ENCODE measurements at places on chromosomes 16 and 17. TPM values are rescaled to one million over a fixed set of nuclear protein-coding genes. Genes with fewer than 3 reads are reported as not detected.

GRCh38 chr17:45640141-45640850 lies 143.8 kb upstream of the CRHR1 start:
- DNase-seq, result peak; percentile 93

DNA sequence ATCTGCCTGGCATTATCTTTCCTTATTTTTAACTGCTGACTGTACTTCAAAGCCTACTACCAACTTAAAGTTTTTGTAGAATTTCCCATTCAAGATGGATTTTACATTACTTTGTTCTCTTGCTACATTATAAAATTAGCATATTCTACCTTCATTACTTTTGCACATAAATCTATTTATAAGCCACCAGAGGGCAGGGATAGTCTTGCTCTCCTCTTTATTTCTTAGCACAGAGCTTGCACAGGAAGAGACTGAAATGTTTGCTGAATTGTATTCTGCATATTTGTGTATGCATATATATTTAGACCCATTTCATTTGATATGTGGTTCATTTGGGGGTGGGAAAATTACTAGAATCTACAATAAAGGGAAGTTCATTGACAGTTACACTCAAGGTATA lies 108.0 kb downstream of the SKAP1 start:
- DNase-seq, result no peak

DNA sequence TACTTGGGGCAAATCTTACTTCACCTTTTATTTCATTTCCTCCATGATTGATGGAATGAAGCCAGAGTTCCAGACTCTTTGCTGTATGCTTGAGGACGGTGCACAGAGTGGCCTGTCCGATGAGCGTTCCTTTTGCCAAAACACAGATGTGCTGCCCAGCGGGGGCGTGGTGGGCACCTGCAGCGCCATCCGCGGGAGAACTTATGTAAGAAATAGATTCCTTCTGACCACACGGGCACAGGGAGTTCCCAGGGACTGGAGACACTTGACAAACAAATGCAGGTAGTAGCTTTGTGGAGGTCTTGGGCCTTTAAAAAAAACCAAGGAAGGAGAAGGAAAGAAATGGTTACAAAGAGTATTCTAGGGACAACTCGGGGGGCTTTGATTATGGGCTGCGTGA lies 30.6 kb downstream of the CRAMP1 start:
- DNase-seq, result no peak

DNA sequence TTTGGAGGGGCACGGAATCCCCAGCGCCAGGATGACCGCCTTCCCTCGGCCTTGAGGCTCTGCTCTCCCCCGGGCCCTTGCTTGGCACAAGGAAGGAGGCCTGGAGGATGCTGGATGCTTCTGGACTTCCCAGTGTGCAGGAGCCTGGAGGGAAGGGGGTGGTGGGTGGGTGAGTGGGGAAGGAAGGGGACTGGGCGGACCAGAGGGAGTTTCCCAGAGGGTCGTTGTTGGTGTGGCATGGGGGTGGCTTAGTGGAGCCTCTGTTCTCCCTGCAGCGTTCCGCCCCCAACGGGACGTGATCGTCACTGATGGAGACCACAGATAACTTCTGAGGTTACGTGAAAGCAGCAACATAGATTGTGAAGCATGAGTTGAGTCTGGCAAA lies 140.0 kb downstream of the IRF8 start:
- DNase-seq, result no peak

GRCh38 chr16:88048985-88049384 lies 97.8 kb downstream of the BANP start:
- DNase-seq, result peak; percentile 43

- no peak for DNase-seq
These were observed at the start of gene ADAD2 for GRCh38 chr16:84190731-84191388. Gene ADAD2 (plus strand): TSS chr16:84191157. CDS start chr16:84191231, 74 bp downstream.

- peak; percentile 41 for DNase-seq
These were observed 10.0 kb downstream of the BTBD17 start for GRCh38 chr17:74351552-74352210.

- DNase-seq, result peak; percentile 51
These were observed 7.9 kb downstream of the TIMM22 start for GRCh38 chr17:1004769-1005295.

The SCNN1G gene
- 3.9 TPM for polyA plus RNA-seq

GRCh38 chr17:43324205-43324893 lies 74.4 kb upstream of the ARL4D start:
- DNase-seq, result no peak

The MOSMO gene
- 8.7 TPM for polyA plus RNA-seq

The CLEC3A gene
- 0.08 TPM for polyA plus RNA-seq

GRCh38 chr16:13926891-13927290 lies 6.9 kb downstream of the ERCC4 start:
- no peak for DNase-seq

The SKA2 gene
- 34.5 TPM for polyA plus RNA-seq

GRCh38 chr16:7369204-7369603 lies 36.6 kb downstream of the RBFOX1 start:
- no peak for DNase-seq

DNA sequence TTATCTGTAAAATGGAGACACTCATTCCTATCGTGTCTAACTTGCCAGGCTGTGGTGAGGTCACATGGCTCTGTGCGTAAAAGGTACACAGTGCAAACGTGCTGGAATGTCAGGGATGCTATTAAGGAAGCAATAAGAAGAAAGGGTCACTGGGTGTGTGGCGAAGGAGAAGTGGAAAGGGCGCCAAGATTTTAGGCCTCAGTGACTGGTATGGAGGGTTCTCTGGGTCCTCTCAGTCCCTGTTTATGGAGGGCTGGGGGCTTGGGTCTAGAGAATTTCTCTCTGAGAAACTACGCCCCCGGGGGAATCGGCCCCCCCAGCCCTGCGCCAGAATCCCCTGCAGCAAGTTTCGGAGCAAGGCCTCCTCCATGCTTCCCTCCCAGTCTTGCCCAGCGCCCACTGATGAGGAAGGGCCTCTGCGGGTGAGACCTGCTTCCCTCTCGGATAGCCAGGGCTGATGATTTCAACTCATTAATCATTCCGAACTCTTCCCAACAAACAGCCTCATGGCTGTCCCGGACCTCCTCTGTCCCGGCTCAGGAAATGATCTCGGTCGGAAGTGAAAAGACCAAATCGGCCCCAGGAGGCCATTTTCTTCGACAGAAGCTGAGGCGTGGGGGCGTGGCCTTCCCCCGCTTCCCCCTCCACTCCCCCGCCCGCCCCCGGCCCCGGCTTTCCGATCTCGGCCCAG lies 1.2 kb upstream of the HEXIM1 start:
- peak; percentile 92 for DNase-seq

The HIGD1B gene
- polyA plus RNA-seq, result 5.4 TPM

The RAI1 gene
- 12.5 TPM for polyA plus RNA-seq

The NPIPA7 gene
- 7.0 TPM for polyA plus RNA-seq

- DNase-seq, result no peak
These were observed 182.9 kb downstream of the RBFOX1 start for GRCh38 chr16:7515543-7515942.

The SLC2A4 gene
- 15.9 TPM for polyA plus RNA-seq

GRCh38 chr16:3625911-3626732 lies 14.7 kb upstream of the SLX4 start:
- DNase-seq, result no peak

- DNase-seq, result no peak
These were observed 215.3 kb upstream of the KIF2B start for GRCh38 chr17:53607475-53607874.

DNA sequence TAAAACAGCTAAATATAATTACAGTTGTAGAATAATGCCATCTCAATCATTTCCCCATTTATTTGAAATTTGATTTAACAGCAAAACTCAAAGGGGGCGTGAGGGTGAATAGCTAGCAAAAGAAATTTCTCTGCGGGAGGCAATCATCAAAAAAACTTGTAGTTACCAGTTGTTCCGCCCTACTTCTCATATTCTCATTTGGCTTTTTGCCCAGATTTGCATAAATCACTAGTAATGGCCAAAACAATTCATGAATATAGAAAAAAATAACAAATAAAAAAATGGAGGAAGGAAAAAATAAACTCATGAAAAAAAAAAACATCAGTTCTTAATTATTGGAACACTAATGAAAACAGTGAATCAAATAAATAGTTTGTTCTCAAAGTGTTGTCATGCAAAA lies 722.6 kb upstream of the KIF2B start:
- DNase-seq, result peak; percentile 1

- DNase-seq, result peak; percentile 33
These were observed 26.9 kb downstream of the ZNRF1 start for GRCh38 chr16:75025761-75026160.

- peak; percentile 1 for DNase-seq
These were observed 5.9 kb downstream of the UBTF start for GRCh38 chr17:44213403-44214229.

The HEXD gene
- 93.4 TPM for polyA plus RNA-seq

- no peak for DNase-seq
These were observed 21.2 kb upstream of the HOXB9 start for GRCh38 chr17:48647103-48647962.

The COIL gene
- polyA plus RNA-seq, result 7.6 TPM

GRCh38 chr16:86120201-86121192 lies 221.5 kb downstream of the IRF8 start:
- DNase-seq, result no peak

GRCh38 chr17:68634345-68634876 lies 33.2 kb upstream of the FAM20A start:
- no peak for DNase-seq

DNA sequence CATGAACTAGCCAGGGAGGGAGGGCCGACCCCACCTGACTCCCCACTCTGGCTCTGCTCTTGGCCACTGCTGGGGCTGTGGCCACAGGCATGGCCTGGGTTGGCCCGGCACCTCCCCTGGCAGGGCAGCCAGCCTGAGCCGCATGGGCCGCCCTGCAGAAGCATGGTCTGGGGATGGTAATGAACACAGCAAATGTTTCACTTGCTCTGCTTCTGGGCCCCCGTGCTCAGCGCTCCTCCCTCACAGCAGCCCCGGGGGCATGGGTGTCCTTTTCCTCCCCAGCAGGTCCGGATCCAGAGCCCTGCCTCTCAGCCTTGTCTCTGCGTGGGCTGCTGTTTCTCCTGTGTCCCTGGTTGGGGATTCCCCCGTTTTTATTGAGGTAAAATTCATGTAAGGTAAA lies 30.9 kb upstream of the KCNJ12 start:
- DNase-seq, result no peak

GRCh38 chr16:52408191-52408845 lies 138.6 kb downstream of the TOX3 start:
- peak; percentile 11 for DNase-seq

The PRSS36 gene
- polyA plus RNA-seq, result 4.0 TPM

The ABCA6 gene
- 4.7 TPM for polyA plus RNA-seq

DNA sequence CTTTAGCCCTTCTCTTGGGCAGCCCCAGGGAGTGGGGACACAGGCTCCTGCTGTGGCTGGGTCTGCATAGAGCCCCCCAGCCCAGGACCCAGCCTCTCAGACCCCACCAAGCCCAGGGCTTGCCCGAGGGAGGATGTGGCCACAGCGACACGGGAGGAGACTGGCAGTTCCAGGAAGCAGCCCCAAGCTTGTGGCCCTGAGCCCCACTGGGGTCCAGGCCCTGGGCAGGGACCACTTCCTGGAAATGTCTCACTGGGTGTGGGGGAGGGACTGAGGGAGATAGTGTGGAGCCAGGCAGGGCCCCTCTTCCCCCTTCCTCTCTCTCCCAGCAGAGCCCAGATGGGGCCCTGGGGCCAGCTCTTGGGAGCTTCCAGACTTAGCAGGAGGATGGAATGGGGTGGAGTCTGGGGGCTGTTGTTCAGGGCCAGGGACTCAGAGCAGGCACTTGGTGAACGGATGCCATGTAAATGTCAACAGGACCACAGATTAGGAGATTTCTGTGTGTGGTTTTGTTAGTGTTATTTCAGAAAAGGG lies 35.3 kb downstream of the ADGRG5 start:
- no peak for DNase-seq

GRCh38 chr17:75271955-75272847 lies 1.2 kb upstream of the MIF4GD start:
- no peak for DNase-seq

- peak; percentile 33 for DNase-seq
These were observed 1.4 kb downstream of the YPEL2 start for GRCh38 chr17:59332749-59333377.

The NBR1 gene
- 42.5 TPM for polyA plus RNA-seq

DNA sequence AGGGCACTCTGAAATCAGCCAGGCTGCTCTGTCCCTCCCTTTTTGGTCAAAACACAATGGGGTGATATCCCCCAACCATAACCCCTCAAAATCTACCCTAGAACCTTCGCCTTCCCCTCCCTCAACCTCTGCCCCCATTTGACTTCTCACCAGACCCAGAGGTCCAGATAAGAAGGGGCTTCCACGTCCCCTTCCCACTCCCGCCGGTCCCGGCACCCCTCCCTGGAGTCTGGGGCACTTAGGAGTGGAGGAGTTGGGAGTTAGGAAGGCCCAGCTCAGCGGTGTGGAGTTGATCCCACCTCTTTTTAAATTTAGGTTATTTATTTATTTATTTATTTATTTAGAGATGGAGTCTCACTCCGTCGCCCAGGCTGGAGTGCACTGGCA lies 619 bp upstream of the TMEM92 start:
- no peak for DNase-seq

GRCh38 chr17:17056156-17056539 lies 13.9 kb downstream of the MPRIP start:
- peak; percentile 42 for DNase-seq

DNA sequence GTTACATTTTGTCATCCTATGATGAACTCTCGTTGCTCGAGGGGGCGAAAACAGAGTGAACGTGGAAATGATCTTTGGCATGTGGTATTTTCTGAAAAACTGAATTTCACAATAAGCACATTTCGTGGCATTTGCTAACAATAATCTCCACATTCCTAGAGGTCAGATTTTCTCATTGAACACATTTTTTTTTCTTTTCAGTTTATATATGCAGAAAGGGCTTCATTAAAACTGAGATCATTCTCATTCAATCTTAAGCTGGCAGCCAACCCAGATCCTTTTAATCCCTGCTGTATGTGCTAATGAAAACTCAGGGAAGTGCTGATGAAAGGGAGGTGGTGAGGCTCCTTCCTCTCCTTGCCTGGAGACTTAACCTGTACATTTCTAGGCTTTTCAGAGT lies 52.6 kb downstream of the PRKCA start:
- DNase-seq, result no peak

- DNase-seq, result no peak
These were observed 11.6 kb downstream of the CDK5R1 start for GRCh38 chr17:32498391-32498790.

The GCGR gene
- polyA plus RNA-seq, result not detected

GRCh38 chr16:3904875-3905274 lies 24.4 kb upstream of the CREBBP start:
- no peak for DNase-seq

- no peak for DNase-seq
These were observed 384.9 kb downstream of the GRIN2A start for GRCh38 chr16:9797306-9797705.
